ENCODE measurements at places on chromosomes 5 and 9. TPM values are rescaled to one million over a fixed set of nuclear protein-coding genes. Genes with fewer than 3 reads are reported as not detected.

DNA sequence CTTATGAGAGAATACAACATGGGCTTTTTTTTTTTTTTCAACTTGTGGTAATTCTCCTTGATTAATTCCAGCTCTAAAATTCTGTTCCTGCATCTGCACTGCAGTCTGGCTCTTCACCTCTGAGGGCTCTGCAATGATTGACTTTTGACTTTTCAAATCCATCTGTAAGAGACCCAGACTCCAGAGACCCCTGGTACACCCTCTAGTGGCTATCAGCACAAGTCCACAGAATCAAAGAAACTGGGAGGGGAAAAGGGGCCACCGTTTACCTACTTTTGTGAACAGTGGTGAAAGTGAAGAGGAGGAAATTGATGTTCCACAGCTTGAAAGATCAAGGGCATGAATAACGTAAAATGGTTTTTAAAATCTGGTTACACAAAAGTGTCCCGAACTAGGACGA, 151.6 kb downstream of the SLIT3 start:
- H3K36me3 ChIP-seq = no peaks in the 10 kb centered on the region
- H3K27me3 ChIP-seq = no peaks in the 10 kb centered on the region
- H3K4me1 ChIP-seq = no peaks in the 10 kb centered on the region
- DNase-seq = no peak
- no peak overlapping the region for H3K27ac ChIP-seq

DNA sequence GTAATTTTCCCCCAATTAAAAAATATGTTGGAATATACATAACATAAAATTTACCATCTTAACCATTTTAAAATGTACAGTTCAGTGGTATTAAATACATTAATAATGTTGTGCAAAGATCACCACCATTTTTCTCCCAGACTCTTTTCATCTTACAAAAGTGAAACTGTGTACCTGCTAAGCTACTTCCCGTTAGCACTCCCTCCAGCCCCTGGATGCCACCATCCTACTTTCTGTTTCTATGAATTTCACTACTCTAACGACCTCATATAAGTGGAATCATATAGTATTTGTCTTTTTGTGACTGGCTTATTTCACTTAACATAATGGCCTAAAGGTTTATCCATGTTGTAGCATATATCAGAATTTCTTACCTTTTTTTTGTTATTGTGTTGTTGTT, 112.9 kb downstream of the HSPA4 start:
- no peak overlapping the region for H3K4me3 ChIP-seq
- no peak overlapping the region for H3K27ac ChIP-seq
- peaks cover 9% of the 10 kb centered on the region for H3K4me1 ChIP-seq

GRCh38 chr9:109843641-109844040, 63.6 kb downstream of the PALM2AKAP2 start:
- H3K4me1 ChIP-seq = no peaks in the 10 kb centered on the region
- H3K4me3 ChIP-seq = no peak overlapping the region
- no peak for DNase-seq
- H3K27ac ChIP-seq = no peak overlapping the region

DNA sequence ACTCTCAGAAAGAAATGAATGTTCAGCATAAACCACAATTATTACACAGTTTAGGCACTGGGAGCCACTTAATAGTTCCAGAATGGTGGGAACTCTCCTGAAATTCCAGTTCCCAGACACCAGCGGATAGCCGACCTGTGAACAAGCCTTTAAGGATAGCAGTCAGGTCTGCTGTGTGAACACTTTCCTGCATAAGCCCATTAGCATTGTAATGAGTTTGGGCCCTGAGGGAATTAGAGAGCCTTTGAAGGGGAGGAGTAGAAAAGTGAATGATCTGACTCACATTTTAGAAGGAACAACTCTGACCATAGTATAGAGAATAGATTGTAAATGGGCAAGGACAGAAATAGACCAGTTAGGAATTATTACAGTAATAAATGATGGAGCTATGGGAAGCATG, 189.1 kb downstream of the ADGRV1 start:
- no peaks in the 10 kb centered on the region for H3K36me3 ChIP-seq
- no peak overlapping the region for H3K27ac ChIP-seq
- no peak for DNase-seq
- H3K4me1 ChIP-seq = no peaks in the 10 kb centered on the region
- no peak overlapping the region for H3K4me3 ChIP-seq

- no peak overlapping the region for H3K4me3 ChIP-seq
- no peak for DNase-seq
Measured at GRCh38 chr5:88391991-88392390, 123.3 kb upstream of the TMEM161B start.

DNA sequence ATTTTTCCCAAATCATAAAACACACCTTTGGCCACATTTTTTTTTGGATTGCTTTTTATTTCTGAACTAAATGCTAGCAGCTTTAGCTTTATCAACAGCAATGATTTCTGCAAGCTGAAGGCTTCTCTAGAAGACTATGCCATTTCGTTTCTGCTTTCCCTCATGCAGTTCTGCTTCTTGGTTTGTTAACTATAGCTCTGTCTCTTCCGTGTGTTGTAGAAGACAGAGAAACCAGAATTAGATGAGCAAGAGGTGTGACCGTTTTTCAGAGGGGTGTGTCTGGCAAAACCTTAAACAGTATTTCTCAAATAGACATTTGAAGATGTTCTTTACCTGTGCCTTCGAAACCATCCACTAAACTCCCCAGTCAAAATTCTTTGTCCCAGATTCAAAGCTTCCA, 131.5 kb downstream of the ZNF462 start:
- H3K27me3 ChIP-seq = no peaks in the 10 kb centered on the region
- no peaks in the 10 kb centered on the region for H3K36me3 ChIP-seq
- H3K4me3 ChIP-seq = no peak overlapping the region
- no peaks in the 10 kb centered on the region for H3K4me1 ChIP-seq

DNA sequence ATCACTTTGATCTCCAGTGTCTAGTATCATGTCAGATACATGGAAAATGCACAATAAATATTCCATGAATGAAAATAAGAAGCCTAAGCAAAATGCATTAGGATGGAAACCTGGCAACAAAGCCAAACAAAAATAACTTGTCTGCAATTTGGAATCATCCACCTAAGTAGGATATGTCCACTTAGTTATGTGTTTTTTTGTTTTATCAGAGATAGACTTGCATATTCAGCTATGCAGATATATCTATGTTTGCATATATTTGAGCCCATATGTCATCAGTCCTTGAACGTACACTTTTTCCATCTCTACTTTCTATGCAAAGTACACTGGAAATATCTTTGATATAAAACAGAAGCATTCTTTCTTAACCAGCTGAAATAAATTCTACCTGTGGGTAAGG, 707.1 kb downstream of the EFNA5 start:
- no peak for DNase-seq
- no peaks in the 10 kb centered on the region for H3K4me1 ChIP-seq
- no peaks in the 10 kb centered on the region for H3K36me3 ChIP-seq
- no peak overlapping the region for H3K4me3 ChIP-seq

Gene PPIC
- total RNA-seq = not detected
